Stimulated activated CD4-positive, alpha-beta T cell treated with anti-CD3 and anti-CD28 coated beads, Interleukin-1b, Interleukin-23, amount 100 ng/mL, for 48 hours (primary cell): ENCODE measurements at places on chromosomes 2 and 18.

- no peak for DNase-seq
These were observed 226.3 kb downstream of the ZNF804A start for GRCh38 chr2:184824597-184824996.

GRCh38 chr2:48122166-48122565 is 215.9 kb upstream of the FBXO11 start:
- no peak for DNase-seq

GRCh38 chr18:56598422-56598821 is 40.0 kb downstream of the TXNL1 start:
- no peak for DNase-seq

DNA sequence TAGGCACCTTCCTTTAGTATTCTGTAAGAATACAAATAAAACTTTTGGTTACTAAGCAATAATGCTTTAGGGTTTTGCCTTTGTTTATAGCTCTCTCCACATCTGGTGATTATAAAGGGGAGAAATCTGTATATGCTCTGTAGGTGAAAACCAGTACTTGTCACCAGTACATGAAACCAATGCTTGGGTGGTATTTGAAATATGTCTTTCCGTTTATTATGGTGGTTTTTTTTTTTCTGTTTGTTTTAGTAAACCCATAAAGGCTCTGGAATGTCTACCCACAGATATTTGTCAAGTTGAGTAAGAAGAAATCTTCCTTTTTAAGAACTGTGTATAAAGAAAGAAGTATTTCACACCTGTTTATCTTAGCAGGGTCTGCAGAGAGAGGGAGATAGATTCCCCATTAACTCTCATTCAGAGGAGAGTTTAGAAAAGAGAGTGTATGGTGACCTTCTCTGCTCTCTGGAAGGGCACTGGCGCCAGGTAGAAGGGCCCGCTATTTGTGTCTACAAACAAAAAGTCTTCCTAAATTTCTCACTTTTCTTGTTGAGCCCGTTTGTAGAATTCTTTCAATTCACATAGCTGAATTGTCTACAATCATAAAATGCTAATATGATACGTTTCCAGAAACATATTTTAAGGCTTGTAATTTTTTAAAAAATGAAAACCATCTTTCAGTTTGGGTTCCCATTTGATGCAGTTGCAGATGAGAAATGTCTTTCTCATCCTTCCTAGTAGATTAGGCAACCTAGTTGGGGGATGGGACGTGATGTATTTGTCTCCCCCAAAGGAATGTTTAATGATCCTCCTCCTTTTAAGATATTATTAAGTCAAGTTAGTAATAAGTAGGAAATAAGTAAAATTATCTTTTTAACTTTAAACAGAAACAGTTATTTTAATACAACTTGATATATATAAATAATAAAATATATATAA is 33.9 kb downstream of the MAP3K20 start:
- DNase-seq, result no peak

DNA sequence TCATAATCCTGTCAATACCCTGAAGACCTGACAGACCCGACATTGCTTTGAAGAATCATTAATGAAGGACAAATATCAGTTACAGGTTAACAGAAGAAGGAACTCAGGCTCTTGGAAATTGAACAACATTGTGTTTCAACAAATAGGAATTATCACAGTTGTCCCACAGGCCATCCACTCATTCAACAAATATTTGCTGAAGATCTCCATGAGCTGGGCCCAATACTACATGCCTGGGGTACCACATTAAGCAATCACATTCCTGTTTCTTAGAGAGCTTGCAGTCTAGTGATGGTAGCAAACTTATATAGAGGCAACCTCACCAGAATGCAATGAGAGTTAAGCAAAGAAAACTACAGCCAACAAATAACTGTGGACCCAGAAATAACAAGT is 671.6 kb upstream of the ACVR2A start:
- DNase-seq, result no peak

- no peak for DNase-seq
These were observed 20.0 kb upstream of the CAVIN2 start for GRCh38 chr2:191866675-191867506.

GRCh38 chr2:127095367-127095641 is 11.7 kb downstream of the BIN1 start:
- DNase-seq, result no peak

GRCh38 chr2:33204945-33205344 is 258.2 kb downstream of the LTBP1 start:
- DNase-seq, result no peak

GRCh38 chr2:3313781-3314375 is 63.7 kb downstream of the EIPR1 start:
- DNase-seq, result no peak

DNA sequence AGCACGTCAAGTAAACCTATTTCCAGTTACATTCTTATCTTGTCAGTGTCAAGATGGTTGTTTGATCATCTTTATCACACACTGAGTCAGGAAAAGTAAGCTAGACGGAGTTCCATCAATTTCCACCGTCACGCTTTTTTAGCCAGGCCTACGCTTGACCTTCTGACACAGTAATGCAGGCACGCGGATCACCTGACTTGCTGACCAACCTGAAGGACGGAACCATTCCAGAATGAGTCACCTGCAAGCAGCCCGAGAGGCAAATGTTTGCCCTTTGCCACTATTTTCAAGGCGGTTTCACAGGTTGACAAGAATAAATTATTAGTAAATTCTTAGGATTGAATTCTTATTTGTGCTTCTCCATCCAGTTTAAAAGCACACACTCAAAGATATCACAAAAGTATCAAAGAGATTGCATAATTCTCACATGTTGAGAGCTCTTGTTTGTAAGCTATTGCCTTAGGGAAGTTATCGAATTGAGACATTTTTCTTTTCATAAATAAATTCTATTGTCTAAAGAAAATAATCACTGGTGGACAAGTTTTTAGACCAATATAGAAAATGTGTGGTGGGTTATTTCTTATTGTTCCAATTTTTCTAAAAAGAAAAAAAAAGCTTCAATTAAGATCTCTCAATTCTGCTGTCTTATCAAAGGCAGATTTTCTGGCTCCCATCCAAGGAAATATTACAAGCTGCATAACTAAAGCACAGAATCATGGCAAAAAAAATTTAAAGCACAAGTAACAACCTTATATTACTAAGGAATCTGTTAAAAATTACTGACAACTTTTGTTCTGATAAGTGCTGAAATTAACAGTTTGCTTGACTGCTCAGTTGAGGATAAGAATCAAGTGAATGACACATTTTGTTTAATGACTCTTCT is 31.9 kb downstream of the UXS1 start:
- no peak for DNase-seq

GRCh38 chr2:28163627-28164279 is 228.9 kb upstream of the FOSL2 start:
- no peak for DNase-seq

DNA sequence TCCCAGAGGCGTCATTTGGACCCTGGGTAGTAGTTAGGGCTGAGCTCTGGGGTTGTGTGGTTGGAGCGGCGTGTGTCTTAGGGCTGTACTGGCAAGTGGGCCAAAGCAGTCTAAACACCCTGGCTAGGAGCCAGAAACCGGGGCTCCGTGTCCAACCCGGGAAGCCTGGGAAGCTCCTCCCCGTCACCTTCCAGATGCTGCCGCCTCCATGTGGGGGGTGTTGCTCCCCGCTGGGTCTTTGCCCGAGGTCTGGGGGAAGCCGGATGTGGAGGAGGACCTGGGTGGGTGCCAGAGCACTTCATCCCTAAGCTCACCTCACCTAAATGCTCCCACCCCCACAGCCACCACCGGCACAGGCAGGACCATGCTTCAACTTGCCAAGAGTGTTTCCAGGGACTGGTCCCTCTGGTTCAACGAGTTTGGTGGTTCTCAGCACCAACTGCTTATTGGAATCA is 25.4 kb downstream of the TET3 start:
- no peak for DNase-seq

DNA sequence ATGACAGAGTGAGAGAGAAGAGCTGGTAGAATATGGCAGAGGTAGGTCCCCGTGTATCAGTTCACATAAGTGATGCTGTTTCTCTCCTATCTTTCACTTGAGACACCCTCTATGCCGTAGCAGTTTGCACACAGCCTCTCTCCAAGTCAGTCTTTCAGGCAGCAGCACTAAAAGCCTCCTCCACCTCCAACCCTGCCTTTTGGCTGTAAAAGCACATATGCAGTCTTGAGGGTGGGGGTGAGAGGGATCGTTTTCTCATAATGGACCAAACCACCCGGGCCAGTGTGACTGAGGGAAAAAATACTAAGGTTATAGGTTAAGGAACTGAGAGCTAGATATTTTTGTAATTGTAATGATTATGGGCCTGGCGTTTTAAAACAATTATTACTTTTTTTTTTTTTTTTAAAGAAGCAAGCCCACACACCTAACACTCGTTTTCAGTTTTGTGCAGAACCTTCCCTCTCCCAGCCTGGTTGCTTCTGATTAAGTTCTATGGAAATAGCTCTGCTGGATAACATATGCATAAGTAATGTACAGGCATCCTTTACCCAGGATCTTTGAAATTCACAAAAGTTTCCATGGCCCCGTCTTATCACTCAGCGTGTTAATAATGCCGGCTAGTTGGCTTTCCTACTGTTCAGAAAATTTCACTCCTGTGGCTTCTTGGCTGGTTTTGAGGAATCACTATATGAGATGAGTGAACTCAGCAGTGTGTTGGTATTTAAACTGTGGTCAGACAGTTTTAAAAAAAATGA is 112.2 kb upstream of the MEIS1 start:
- no peak for DNase-seq

DNA sequence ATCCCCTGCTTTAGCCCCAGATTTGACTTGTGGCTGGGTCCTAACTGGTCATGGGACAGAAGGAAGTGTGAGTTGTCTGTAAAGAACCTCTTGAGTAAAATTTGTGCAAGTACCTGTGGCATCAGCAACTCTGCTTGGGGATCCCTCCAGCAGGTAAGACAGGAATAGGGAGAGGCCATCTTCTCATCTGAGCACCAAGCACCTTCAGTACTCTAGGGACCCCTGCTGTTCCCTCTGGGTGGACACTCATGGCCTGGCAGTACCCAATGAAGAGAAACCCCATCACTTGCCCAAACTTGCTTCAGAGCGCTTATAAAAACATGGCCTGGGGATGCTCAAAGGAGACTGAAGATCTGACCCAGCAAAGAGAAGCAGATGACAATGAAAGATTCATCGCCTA is 297.8 kb downstream of the SP3 start:
- DNase-seq, result no peak

DNA sequence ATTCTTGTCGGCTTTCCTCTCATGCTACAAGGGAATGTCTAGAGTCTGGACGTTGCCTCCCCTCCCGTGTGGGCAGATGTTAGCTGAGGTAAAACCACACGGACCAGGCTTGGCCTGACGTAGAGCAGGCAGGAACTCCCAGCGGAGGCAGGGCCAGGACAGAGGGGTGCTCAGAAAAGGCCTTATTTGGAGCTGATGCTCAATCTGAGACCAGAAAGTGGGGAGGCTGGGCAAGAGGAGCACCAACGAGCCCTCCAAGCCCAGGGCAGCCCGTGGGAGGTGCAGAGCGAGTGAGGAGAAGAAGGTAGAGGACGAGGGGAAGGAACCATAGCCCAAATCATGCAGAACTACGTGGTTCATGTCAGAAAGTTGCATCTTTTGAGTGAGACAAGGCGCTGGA is 9.0 kb downstream of the TEX51 start:
- DNase-seq, result no peak

DNA sequence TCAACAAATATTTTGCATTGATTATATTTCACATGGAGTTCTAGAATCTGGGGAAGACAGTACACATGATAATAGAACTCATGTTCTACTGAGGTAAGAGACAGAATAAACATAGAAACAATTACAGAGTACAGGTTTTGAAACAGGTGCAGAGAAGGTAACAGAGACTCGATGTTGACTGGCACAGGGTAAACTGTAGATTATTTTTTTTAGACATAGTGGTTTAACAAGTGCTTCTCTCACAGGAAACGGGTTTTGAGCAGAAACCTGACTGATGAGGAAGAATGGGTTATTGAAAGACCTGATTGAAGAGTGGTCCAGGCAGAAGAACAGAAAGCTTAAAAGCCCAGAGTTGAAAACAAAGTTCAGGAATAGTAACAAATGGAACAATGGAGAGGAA is 1002.5 kb upstream of the FAM98A start:
- no peak for DNase-seq

- no peak for DNase-seq
These were observed 83.2 kb downstream of the CD8B2 start for GRCh38 chr2:106570316-106570715.

GRCh38 chr2:168519534-168520308 is 63.6 kb downstream of the CERS6 start:
- no peak for DNase-seq

DNA sequence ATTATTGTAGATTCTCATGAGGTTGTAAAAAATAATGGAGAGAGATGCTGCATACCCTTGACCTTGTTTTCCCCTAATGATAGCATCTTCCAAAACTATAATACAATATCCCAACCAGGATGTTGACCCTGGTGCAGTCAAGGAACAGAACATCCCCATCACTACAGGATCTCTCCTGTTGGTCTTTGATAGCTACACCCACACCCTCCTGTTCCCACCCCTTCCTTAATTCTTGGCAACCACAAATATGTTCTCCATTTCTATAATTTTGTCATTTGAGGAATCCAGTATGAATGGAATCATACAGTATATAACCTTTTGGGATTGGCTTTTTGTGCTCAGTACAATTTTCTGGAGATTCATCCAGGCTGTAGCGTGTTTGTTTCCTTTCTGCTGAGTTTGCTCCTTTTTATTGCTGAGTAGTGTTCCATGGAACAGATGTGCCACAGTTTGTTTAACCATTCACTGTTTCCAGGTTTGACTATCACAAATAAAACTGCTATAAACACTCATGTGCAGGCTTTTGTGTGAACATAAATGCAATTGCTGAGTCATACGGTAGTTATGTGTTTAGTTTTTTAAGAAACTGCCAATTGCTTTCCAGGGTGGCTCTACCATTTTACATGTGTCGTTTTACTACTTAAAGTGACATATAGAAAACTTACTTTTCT is 22.2 kb downstream of the MCFD2 start:
- no peak for DNase-seq

GRCh38 chr2:196275646-196276352 is 104.4 kb upstream of the STK17B start:
- DNase-seq, result no peak

DNA sequence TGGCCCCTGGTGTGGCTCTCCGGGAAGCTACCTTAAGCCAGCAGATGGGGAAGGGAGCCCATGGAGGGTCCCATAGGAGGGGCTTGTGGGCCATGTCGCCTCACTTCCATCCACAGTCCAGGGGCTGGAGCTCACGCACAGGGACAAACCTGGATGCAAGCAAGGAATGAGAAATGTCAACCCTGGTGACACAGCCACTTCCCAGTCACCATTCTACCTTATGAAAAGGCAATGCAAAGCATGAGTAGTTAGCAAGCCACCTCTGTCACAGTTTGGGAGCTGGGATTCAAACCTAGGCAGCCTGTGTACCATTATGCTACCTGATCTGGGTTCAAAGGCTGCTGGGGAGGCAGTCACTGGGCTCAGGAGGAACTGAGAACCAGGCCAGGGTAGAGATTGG is 170.0 kb upstream of the KLHL29 start:
- DNase-seq, result no peak

- DNase-seq, result no peak
These were observed 655.0 kb downstream of the LRP1B start for GRCh38 chr2:141475801-141476200.

- DNase-seq, result no peak
These were observed 701.5 kb downstream of the BCL11A start for GRCh38 chr2:59851836-59852475.
